ENCODE measurements at places on chromosomes 7 and 10.
A peak's percentile ranks its signal among the peaks of the same experiment; 100 is the strongest.

- no peak for DNase-seq
Measured at GRCh38 chr10:77616766-77617165, 20.8 kb downstream of the KCNMA1 start.

DNA sequence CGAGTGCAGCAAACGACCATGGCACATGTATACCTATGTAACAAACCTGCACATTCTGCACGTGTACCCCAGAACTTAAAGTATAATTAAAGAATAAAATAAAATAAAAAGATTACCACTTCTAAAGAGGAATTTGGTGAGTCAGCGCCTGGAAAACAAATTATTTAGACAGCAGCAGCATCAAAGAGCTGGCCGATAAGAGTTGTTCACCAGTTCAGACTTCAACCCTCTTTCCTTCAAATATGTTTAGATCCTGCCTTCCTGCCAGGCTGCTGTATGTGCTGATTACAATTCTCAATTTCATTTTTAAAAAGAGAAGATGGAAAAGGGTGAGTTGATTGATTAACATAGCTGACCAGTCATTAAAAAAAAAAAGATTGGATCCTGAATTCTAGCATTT is 672.0 kb upstream of the NRP1 start:
- DNase-seq, result no peak

- DNase-seq, result no peak
Measured at GRCh38 chr7:70726951-70727378, 405.0 kb upstream of the GALNT17 start.

- DNase-seq, result no peak
Measured at GRCh38 chr7:40493609-40494051, 358.8 kb downstream of the SUGCT start.

DNA sequence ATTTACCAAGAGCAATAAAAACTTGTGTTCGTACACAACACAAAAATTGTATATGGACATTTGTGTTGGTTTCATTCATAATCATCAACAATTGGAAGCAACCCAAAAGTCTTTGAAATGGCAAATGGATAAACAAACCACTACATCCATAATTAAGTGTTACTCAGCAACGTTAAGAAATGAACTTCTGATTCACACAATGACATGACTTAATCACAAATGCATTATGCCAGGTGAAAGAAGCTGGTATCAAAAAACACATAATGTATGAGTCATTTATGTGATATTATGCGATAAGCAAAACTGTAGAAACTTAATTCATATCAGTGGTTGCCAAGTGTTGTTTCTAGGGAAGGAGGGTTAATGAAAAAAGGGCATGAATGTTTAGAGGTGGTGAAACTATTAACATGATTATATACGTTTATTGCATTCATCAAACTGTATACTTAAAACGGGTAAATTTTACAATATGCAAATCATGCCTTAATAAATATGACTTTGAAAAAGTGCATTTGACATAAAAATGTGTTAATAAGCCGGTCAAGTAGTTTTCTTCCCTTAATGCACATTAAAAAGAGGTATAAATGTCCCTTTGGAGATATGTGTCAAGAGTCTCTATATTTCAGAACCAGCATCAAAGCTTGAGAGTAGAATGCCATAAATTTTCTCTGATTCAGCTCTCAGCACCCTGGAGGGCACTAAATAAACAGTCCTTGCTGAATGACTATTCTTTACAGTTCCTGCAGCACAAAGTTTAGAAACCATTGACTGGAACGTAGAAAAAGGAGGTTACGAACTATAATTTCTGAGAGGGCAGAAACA is 84.8 kb upstream of the GRM3 start:
- DNase-seq, result no peak

DNA sequence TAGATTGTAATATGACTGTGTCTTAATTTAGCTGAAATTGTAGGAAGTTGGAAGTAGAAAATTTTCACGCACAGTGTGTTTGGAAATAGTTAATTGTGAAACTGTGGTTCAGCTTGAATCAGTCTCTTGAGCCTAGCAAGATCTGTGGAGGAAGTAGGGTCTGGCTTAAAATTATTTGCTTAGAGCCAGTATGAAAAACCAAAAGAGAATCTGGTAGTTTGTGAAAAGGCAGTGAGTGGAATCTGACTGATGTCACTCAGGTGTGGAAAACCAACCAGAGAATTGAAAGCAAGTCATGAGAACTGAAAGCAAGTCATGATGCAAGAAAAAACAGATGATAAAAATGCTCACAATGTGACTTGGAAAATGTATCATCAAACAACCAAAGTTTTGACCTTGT is 11.5 kb downstream of the LIPJ start:
- DNase-seq, result no peak

DNA sequence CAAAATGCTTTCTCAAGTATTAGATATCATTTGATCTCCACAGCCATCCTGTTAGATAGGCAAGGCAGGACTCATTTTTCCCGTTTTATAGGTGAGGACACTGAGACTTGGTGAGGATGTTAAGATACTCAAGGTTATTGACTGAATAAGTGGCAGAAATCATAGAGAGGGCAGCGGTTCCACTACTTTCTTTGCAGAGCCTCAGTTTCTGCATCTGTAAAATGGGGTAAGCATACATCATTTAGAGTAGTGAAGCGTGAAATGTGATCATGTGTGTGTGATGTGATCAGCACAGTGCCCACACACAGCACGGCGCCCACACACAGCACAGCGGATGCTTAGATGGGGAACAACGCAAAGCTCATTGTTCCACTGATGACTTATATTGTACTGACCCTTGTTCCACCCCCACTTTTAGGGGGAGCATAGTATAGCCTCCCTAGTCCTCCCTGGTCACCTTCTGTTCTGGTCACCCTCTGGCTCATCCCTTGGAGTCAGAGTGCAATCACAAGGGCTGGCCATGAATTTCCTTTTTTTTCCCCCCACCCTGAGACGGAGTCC is 10.5 kb downstream of the UBTD1 start:
- DNase-seq, result no peak

- DNase-seq, result no peak
Measured at GRCh38 chr10:11499425-11500071, 111.9 kb downstream of the USP6NL start.

- DNase-seq, result peak; percentile 55
Measured at GRCh38 chr7:127437837-127438236, 45.3 kb upstream of the ZNF800 start.

- no peak for DNase-seq
Measured at GRCh38 chr10:7261351-7261750, 149.5 kb downstream of the SFMBT2 start.

DNA sequence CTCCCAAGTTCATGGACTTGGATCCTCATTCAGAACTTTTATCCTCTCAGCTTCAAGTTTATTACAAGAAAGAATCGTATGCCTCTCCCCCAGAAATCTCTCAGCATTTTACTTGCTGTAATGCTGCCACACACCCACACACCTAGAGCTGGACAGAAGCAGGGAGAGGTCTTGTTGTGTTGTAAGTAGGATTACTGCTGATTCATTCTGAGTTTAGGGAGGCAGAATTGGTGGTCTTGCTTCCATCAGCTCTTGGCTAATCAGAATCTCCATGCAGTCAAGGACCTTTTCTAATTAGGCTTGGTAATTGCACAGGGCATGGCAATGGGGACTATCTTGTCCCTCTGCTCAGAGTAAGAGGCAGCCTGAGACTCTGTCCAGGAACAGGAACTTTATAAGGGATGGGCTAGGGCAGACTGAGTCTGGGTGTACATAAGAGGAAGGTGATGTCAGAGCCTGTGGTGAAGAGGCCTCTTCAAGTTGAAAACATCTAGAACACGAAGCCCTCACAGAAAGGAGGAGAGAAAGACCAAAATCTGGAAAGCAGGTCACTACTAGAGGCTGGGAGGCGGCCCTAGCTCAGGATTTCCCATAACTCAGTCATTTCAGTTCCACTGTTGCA is 7.0 kb upstream of the PTPRE start:
- DNase-seq, result no peak

DNA sequence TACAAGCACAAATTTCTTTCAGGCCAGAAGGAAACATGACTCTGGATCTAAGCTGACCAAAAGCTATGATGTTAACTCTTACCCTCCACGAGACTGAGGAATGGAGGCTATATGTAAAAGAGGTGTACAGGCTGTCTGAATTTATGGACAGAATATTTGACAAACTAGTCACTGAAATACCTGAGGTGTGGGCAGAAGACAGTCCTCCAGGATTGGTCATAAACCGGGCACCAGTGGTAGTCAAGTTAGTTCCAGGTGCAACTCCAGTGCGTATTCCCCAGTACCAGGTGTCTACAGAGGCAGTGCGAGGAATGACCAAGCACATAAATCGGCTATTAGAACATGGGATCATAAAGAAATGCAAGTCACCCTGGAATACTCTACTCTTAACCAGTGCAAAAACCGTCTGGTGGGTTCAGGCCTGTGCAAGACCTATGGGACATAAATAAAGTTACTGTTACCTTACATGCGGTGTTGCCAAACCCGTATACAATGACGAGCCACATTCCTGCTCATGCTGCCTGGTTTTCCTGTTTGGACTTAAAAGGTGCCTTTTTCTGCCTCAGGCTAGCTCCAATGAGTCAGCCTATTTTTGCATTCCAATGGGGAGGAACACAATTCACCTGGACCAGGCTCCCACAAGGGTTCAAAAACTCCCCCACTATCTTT is 6.7 kb upstream of the CYREN start:
- DNase-seq, result peak; percentile 48

DNA sequence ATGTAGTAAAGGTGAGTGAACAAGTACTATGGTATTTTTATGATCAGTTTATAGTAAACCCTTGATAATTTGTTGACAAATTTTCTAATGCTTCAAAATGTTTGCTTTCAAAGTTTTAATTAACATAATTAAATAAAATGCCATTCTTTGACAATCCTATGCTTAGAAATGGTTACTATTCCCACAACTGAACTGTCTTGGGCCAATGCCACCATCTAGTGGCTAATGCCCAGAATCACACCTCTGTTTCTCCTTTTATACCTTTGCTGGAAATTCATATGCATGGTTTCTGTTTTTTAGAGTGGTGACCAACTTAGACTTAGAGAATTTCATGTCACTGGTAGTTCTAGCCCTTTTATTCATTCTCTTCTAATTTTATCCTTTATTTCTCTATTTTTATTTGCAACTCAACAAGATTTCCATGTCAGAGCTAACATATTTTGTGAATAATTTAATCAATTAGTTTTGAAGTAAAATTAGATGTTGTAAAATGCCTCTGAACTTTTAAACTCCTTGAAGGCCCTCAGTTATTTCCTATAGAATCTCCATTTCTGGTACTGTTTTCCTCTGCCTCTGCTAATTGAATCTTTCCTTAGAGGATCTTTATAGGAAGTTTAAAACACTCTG is 31.1 kb downstream of the PCGF5 start:
- DNase-seq, result peak; percentile 7

- no peak for DNase-seq
Measured at GRCh38 chr7:30471205-30471604, 7.4 kb downstream of the NOD1 start.

DNA sequence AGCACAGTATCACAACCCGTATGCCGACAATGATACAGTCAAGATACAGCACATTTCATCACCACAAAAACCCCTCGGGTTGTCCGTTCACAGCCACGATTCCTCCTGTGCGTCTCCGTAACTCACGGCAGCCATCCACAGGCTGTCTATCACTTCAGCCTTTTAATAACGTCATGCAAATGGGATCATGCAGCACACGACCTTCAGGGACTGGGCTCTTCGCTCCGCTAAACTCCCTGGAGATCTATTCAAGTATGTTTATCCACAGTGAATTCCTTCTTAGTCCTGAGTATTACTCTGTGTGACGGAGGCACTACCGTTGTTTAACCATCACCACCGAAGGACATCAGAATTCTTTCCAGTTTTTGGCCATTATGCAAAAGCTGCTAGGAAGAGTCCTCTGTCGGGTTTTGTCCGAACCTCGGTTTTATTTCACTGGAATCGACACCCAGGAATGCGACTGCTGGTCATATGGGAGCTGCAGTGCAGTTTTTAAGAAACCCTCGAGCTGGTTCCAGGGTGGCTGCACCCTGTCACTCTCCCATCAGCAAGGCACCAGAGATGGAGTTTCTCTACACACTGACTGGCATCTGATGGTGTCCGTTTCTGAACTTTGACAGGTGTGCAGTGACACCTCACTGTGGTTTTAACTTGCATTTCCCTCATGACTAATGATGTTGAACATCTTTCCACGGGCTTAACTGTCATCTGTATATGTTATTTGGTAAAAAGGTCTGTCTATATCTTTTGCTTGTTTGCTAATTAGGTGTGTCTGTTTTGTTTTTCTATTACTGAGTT is 193.6 kb downstream of the MAD1L1 start:
- no peak for DNase-seq

DNA sequence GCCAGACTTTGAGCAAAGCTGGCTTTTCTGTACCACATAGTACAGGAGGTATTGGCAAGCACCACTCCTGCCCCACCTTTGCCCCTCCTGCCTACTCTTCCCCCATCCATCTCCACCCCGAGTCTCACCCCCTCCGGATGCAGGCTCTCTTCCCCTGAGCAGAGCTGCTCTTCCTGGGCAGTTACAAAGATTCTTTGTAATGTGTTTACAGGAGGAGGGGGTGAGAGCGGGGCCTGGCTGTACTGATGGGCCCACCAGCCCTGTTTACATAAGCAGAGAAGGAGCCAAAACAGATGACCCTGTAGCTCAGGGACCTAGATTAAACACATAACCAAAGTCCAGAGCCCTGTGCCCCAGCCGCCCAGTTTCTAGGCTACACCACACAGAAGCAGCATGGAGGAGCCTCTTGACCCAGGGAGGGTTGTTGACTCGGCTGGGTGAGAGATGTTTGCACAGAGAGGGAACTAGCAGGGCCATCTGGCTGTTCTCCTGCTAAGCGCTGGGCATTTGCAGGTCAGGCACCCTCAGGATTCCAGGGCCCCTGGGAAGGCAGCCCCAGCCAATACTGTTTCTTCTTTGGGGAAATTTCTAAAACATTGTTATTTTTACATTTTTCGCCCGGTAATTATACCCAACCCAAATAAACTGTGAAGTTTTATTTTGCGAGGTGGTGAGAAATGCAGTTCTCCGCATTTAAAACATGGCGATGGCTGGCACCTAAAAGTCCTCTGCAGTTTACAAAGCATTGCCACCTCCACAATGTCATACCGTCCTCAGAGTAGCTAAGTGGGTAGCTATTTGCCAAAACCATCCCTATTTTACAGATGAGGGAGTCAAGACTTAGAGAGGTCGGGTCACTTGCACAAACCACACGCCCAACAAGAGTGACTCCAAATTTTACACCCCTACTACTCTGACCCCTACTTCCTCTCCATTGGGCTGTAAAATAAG is 11.4 kb upstream of the ZKSCAN1 start:
- no peak for DNase-seq

DNA sequence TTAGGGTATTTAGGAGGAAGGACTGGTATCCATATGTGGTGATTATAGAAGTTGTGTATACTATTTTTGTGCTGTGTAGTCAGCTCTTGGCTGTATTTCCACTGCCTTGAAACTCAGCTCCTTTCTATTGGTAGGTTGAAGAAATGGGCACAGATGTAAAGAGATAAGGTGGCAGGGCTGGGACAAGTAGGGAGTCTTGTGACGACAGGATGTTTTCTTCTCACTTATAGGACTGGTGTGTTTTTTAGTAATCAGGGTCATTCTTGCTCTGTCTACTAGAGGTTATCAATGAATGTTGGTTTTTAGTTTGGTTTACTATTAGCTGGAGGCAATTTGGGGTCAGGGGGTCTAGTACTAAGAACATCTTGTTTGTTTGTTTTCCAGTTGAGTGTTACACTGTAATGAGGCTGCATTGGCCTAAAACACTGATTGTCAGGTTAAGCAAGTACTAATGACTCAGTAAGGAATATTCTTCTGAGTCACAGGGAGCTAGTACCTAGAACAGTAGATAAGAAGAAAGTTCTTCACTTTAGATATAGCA is 11.8 kb downstream of the UBN2 start:
- DNase-seq, result peak; percentile 23

Measured in kidney epithelial cell (primary cell).